ENCODE measurements at places on chromosomes 5 and 9.

- no peak for DNase-seq
Measured at GRCh38 chr9:109640580-109641371, 139.2 kb upstream of the PALM2AKAP2 start.

DNA sequence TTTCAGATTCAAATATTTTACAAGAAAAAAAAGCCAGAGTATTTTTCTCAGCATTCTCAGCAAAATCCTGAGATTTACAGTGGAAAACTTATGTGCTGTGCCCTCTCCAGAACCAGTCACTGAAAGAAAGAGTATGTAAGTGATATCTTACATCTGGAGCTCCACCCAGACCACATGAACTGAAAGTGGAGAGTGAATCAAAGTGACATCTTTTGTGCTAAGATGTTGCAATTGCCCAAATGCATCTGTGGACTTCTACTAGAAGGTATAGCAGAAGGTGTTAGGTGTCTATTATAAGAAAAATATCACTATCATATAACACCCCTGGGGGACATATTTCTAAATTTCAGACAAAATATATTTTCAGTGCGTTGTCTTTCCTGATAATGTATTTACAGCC lies 49.0 kb upstream of the RIC1 start:
- no peak for DNase-seq

GRCh38 chr5:17217493-17218352 lies at the start of gene BASP1:
TSS of gene BASP1 (plus strand) at chr5:17217631. CDS start at chr5:17275217, 57,586 bp downstream.
- DNase-seq: no peak

DNA sequence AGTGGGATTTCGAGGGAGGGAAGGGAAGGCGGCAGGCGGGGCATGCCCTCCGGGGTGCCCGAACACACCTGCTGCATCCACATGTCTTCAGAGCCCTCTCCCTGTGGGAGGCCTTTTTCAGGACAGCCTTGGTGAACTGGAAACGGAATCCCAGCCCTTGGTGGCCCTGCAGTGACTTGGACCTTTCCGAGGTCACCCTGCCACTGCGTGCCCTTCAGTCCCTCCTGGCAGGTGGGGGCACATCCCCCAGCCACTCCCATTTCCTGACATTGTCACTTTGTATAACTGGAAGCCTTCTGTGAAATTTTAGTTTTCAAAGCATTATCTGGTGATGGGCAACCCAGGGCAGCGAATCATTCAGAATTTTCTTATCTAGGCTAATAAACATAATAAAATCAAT lies 11.0 kb upstream of the AHRR start:
- DNase-seq: no peak

DNA sequence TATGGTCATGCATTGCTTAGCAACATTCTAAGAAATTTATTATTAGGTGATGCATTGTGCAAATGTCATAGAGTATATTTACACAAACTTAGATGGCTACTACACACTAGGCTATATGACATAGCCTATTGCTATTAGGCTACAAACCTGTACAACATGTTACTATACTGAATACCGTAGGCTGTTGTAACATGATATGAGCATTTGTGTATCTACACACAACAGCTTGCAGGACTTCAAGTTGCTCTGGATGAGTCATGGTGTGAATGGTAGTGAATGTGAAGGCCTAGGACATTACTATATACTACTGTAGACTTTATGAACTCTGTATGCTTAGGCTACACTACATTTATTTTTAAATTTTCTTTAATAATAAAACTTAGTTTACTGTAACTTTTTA lies 107.2 kb upstream of the MAMDC2 start:
- no peak for DNase-seq

GRCh38 chr5:156481741-156482140 lies 154.8 kb downstream of the SGCD start:
- DNase-seq: no peak

- no peak for DNase-seq
Measured at GRCh38 chr5:95913663-95914062, 48.0 kb downstream of the ELL2 start.

DNA sequence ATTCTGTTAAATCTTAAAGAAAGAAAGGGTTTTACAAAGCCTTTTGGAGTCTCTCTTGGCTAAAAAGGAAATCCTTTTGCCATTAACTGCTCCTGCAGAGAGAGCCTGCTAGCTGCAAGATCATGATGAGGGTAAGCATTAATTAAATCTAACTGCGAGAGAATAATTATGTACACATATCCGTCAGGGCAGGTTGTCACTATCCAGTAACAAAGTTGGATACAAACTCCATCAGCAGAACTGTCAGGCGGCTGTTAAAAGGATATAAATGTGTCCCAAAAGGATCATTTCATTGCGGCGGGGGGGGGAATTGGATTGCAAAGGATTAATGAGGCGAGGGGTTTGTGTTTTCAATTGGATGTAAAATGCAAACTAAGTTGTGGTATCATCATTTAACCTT lies 289.3 kb downstream of the ASTN2 start:
- DNase-seq: no peak
